ENCODE measurements at places on chromosomes 6 and 20.

GRCh38 chr6:169556758-169557548 lies 144.9 kb downstream of the WDR27 start:
- no peak for DNase-seq

GRCh38 chr6:82484737-82485626 lies 121.4 kb downstream of the TPBG start:
- DNase-seq, result no peak

- no peak for DNase-seq
Measured at GRCh38 chr6:30042476-30042875, 18.6 kb upstream of the POLR1H start.

DNA sequence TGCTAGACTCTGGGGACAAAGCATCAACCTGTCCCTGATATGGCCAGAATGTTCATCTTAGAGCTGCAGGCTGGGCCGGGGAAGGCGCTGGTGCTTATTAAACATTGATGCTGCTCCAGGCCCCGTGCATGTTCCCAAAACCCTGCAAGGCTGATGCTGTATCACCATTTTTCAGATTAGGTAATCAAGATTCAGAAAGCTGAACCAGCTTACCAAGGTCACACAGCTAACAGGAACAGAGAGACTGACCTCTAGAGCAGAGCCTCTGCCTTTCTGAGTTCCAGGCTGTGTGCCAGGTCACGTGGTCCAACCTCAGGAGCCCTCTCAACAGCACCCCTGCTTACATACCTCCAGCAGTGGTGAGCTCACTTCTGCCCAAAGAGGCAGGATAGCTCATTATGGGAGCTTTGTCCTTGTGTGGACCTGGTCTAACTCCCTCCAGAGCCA lies 16.1 kb upstream of the VSTM2L start:
- DNase-seq, result no peak

GRCh38 chr20:19973961-19974629 lies 43.1 kb upstream of the NAA20 start:
- DNase-seq, result no peak

DNA sequence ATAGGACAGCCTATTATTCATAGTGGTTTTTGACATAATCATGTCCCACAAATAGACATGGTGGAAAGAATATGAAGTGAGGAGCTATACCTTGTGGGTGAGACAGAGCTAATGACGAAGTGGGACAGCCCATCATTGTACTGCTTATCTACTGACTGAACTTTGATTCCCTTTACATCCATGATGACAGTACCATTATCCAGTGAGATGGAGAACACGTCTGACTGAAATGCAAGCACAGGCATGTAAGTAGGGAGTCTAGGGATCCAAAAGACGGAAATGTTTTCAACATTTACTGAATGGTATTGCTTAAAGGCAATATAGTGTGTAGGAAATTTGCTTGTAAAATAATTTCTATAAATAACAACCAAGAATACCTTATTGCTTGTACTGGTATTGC lies 43.5 kb downstream of the FAM229B start:
- no peak for DNase-seq

- DNase-seq, result no peak
Measured at GRCh38 chr6:116030770-116031169, 29.9 kb downstream of the FRK start.

- DNase-seq, result no peak
Measured at GRCh38 chr20:36852187-36852586, 23.8 kb upstream of the TLDC2 start.

DNA sequence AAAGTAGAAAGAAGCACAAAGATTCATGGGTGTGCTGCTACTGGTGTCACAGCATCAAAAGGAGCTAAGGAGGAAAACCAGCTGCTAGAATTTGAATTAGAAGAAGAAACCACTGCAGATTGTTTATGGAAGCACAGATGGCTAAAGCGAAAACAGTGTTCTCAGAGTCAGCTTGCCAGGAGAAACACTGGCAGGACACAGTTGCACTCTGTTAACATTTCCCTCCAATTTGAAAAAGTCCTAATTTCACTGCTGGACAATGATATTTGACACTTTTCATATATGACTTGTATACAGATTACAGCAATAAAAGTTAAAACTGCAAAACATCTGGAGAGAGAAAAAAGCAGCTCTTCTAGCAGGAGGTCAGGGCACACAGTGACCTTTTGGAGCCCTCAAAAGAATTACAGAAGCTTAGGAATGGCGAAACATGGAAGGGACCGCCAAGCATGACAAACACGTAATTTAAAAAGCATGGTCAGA lies 314.5 kb downstream of the COL12A1 start:
- no peak for DNase-seq

GRCh38 chr6:69368613-69369012 lies 428.2 kb downstream of the LMBRD1 start:
- DNase-seq, result no peak

DNA sequence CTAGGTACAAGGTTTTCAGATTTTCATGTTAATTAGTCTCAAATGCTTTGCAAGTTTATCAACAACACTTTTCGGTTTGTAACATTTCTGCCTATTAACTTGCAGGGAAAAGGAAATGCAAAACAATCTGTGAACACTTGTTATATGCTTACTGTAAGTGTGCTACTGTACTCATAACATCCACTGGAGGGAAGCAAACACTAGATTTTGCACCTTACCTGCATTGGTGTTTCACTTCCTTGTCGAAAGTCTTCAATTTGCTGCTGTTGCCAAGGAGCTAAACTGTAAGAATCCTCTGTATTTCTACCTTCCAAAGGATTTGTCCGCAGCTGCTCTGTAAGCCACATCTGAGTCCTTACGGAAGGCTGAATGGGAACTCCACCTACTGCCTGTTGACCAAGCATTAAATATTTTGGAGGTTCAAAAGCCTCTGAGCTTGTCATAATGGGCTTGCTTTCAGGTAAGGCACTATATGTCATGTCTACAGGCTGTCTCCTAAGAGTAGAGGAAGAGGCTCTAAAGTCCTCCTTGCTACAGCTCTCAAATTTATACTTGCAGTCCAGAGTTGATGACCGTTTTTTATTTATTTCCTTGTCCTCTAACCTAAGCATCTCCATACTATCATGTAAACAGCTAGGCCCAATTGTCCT lies 17.3 kb downstream of the PLN start:
- DNase-seq, result no peak
